ENCODE measurements at places on chromosomes 7 and 10.
A peak's percentile ranks its signal among the peaks of the same experiment; 100 is the strongest.

DNA sequence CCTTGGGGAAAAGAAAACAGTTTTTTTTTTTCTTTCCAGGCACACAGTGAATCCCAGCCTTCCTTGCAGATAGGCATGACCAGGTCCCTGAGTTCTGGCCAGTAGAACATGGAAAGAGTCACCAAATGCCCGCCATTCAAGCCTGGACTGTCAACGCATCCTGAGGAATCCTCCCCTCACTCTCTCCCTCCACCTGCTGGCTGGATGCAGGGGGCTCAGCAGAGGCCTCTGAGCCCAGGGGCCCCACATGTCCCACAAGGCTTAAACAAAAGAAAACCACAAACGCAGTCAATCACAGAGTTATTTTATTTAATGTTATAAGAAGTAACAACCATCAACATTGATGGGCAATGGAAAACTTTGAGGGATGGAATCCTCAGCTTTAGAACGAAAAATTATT is 93.1 kb downstream of the JCAD start:
- no peak for DNase-seq

DNA sequence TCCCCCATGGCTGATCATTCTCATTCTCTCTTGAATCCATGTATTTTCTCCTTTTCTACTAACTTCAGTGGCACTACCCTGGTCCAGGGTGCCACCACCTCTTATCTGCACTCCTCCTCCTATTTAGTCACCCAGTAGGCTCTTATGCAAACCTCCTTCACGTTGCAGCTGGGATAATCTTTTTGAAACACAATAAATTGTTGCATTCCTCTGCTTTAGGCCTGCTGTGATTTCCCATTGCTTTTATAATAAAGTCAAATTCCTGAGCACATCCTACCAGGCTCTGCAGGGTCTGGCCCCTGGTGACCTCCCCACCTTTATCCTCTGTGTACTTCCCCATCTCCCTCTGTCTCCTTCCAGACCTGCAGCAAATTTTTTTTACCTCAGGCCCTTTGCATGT is 112.7 kb upstream of the KIAA1217 start:
- no peak for DNase-seq

GRCh38 chr10:33880291-33880690 is 545.8 kb upstream of the NRP1 start:
- peak; percentile 42 for DNase-seq

GRCh38 chr7:86477343-86477935 is 166.3 kb upstream of the GRM3 start:
- DNase-seq = no peak

GRCh38 chr10:48983648-48984351 is 44.2 kb upstream of the LRRC18 start:
- no peak for DNase-seq

DNA sequence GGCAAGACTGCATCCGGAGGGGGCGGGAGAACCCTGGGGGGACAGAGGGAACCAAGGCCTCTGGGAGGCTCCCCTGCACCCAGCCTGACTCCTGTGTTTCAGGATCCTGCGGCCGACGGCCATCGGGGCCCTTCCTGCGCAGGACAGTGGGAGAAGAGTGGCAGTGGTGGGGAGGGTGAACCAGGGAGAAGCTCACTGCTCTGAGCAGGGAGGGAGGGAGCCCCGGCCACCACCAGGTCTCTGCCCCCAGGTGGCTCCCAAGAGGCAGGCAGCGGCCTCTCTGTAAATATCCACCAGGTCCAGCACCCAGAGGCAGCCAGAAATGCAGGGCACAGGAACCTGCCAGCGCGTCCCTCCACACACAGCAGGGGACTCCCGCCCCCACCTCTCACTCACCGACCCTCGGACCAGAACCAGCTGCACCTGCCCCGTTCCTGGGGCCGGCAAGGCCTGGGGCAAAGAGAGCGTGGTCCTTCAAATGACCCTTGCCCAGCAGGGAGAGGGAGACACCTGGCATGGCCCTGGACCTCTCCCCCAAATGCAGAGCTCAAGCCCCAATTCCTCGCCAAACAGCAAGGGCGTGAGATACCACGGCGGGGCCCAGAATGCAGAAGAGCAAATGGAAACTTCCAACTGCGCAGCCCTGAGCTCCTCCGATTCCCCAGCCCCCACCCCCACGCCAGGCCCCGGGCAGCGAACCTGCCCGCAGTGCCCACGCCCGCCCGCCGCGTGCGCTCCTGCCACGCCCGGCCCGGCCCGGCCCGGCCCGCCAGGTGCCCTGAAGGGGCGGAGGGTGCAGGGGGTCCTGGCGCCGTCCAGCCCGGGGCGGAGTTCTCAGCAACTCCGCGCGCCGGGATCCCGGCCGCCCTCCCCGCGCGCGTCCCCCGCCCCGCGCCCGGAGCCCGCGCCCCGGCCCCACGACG is 805 bp downstream of the RASGEF1A start:
- no peak for DNase-seq

DNA sequence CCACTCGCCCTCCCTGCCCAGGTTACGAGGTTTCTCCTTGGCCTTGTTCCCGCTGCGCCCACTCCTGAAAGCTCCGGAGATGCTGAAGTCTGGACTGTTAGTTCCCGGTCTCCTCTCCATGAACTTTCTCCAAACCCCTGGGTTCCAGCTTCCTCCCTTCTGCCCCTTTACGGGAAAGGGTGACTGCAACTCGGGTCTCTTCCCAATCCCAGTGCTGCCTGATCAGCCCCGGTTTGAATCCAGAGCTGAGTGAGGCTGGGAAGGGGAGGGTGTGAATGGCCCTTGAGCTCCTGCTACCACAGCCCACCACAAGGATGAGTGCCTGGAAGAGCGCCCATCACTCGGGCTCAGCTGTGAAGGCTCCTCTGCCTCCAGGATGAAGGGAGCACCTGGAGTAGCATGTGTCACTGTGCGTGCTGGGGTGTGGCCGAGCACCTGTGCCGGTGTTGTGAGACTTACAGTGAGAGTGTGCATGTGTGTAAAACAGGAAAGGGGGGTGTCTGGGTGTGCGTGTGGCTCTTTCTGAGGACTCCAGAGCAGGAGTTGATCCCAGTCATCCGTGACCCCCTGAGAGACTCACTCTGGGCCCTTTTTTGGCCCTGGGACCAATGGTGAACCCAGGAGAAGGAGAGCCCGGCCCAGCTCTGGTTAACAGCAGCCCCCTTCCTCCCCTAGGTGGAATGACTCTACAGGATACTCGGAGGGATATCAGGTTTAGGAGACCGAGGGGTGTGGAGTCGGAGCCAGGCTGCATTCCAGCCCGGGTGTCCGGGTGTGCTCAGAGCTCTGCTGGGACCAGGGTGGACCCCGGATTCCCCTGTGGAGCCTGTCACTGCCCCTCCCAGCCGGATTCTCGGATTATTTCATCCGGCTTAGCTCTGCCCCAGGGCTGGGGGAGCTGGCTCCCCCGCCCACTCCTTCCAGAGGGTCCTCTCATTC is 1.1 kb upstream of the ZNF467 start:
- DNase-seq = no peak

- no peak for DNase-seq
Measured at GRCh38 chr7:44962483-44963251, 16.1 kb downstream of the MYO1G start.

- no peak for DNase-seq
Measured at GRCh38 chr10:71727738-71728737, 8.5 kb upstream of the C10orf105 start.

DNA sequence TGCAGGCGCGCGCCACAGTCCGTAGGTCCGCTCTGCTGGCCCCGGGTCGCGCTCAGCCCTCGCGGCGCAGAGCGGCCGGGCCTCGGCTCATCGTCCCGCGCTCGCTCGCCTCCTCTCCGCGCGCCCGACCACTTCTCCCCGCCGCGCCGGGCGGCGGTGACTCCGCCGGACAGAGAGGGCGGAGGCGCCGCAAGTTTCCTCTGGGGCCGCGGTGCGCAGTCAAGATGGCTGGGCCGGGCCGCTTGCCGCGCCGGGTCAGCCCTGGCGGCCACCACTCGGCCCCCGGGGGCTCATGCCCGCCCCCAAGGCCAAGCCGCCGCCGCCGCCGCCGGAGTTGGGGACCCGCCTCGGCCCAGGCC is 441 bp downstream of the FZD8 start:
- peak; percentile 35 for DNase-seq

DNA sequence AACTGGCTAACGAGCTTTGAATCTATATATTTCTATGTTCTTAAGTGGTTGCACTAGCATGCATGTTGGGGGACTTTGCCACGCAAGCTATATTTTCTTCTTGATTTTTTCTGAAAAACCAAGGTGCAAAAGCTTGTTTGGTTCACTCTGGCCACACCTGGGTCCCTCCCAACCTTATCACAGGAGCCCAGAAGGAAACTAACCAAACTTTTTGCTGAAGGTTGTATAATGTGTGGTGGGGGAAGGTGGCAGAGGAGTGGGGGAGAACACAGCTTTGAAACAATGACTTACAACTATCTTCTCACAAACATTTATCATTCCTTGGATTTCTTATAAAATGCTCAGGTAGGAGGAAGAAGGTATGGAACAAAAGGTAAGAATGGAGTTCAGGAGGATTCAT is 75.3 kb downstream of the TMEM168 start:
- no peak for DNase-seq

- peak; percentile 99 for DNase-seq
Measured at GRCh38 chr7:94301024-94301586, 93.6 kb upstream of the COL1A2 start.

- peak; percentile 44 for DNase-seq
Measured at GRCh38 chr7:12731214-12731656, 43.8 kb downstream of the ARL4A start.

GRCh38 chr7:28102797-28103196 is 77.8 kb downstream of the JAZF1 start:
- DNase-seq = peak; percentile 81

GRCh38 chr7:23373151-23374004 is 74.2 kb downstream of the MALSU1 start:
- no peak for DNase-seq

DNA sequence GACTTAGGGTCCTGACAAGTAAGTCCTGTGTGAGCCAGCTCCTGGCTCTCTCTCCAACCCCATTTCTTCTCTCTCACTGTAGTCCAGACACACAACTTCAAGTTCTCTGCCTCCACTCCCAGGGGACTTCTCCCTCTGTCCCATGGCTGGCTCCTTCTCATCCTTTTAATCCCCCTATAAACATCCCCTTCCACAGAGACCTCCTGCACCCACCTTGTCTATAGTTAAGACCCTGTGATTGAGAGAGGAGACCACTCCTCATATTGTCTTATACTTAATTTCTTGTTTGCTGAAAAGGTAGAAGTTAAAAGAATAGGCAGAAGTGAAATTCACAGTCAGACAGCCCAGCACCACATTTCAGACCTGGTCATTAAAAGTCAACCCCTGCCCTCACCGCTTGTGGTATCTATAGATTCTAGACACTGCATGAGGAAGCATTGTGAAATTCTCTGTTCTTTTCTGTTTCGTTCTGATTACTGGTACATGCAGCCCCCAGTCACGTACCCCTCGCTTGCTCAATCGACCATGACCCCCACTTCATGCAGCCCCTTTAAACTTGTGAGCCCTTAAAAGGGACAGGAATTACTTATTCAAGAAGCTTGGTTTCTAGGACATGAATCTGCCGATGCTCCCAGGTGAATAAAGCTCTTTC is 125.6 kb upstream of the FRMD4A start:
- DNase-seq = no peak

- peak; percentile 90 for DNase-seq
Measured at GRCh38 chr10:9762966-9763656, 1254.6 kb upstream of the CELF2 start.

- no peak for DNase-seq
Measured at GRCh38 chr7:4711634-4712033, 29.5 kb downstream of the FOXK1 start.

GRCh38 chr7:137895301-137896221 is 48.8 kb upstream of the DGKI start:
- DNase-seq = no peak

DNA sequence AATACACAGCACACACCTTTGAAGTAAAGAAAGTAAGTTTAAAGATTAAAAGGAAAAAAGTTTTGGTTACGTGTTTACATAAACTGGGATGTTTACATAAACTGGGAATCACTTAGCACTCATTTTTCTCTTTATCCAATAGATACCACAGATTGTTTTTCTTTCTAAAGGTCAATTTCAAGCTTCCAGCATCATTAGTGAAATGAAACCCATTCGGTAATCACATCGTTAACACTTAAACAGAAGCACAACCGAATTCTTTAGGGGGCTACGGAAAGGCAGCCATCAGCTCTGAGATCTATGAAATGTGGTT is 1.1 kb downstream of the ODAD2 start:
- DNase-seq = no peak

DNA sequence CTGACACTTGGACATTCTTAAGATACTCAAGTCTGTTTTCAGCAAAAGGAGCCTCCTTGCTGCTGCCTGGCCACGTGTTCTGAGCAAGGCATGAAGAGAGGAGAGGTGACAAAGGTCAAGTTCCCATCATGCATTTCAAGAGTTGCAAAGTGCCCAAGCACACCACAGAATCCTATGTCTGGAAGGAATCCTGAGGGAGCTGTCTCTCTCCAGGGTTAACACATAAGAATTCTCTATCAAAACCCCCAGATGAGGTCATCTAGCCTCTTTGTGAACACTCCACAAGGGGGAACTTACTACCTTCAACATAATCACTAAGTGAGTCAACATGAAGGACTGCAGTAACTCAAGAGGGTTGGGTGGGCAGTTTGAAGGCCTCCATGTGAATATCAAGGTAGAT is 155.5 kb downstream of the RNF216 start:
- peak; percentile 99 for DNase-seq

GRCh38 chr7:106553446-106553836 is 107.5 kb downstream of the CCDC71L start:
- DNase-seq = no peak

- peak; percentile 84 for DNase-seq
Measured at GRCh38 chr10:51683031-51683691, 16.2 kb downstream of the CSTF2T start.

DNA sequence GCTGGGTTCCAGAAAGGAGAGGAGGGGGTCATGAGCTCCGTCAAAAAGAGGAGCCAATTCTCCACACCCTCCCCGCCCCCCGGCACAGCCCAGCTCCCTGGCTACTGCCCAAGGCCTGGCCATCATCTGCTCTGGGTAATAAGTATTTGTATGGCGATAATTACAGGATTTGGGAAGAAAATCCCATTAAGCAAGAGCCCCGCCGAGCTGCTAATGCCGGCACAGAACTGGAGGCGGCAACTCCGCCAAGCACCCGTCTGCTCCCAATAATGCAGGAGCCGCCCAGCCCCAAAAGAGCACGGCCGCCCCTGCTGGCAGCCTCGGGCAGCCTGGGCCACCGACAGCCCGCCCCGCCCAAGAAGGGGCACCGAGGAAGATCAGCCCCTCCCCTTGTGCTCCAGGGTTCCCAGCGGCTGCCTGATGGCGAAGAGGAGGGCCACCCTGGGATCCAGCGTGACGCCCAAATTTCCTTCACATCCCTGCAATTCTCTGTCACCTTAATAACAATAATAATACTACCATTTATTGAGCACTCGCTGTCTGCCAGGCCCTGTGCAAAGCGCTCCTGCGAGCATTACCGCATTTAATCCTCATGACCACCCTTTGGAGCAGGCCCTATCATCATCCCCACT is 5.9 kb downstream of the SLIT1 start:
- DNase-seq = no peak
